ENCODE measurements at places on chromosomes 5 and 9.

- no peak for DNase-seq
Measured at GRCh38 chr9:81687521-81688261, 1.7 kb downstream of the TLE1 start.

DNA sequence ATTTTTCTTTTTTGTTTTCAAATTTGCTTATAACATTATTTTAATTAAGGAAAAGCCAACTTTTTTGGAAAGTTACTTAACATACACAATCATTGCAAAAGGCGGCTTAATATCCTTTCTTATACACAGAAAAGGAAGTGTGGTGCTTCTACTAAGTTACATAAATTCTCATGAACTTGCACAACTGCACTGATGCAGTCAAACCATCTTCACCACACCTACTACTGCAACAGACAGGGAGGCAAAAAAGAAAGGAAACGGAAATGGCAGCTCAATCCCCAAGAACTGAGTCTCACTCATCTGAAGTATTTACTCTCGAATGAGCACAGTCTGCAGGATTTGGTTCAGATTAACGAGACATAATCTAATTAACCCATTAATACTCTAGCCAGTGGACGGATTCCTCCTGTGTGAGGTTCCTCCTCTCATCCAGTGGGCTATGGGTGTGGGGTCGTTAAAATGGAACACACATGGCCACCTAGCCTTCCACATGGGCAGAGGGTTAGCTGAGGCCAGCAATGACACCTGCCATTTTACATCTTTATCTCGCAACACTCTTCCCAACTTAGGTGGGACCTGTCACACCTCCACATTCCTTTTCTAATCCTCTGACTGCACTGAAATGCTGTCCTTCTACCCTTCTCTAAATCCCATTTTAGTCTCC lies 30.0 kb downstream of the GOLM1 start:
- no peak for DNase-seq

- no peak for DNase-seq
Measured at GRCh38 chr9:98576354-98576753, 132.4 kb downstream of the GABBR2 start.

DNA sequence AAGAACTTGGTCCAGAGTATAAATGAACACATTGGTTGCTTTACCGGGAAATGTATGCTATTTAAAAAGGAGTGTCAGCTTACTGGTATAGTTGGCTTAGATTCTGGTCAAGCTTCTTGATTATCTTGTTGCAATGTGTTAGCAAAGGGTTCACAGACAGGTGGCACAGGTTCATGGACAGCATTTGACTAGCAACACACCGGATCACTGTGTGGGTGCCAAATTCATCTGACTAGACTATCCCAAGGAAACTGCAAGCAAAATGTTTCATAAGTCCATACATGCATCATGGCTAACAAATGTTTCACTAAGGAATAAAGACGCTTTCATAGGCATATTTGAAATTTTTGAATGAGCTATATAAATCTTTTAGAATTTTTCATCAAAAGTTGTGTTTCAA lies 274.1 kb downstream of the PLK2 start:
- no peak for DNase-seq

DNA sequence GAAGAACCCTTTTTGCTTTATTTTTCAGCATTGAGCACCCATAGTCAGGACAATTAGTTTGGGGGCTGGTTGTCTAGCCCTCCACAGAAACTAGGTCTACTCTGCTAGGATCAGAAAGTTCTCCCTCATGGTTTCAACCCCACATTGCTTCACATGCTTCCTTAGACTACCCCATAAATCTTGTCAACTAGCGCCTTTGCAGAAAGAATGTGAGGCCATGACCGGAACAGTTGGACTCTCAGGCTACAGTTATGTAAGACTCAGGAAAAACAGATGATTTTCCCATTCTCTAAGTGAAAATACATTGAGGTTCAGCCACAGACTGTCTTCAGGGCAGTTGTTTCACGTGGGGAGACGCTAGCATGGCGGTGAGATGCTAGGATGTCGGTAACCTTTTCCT lies 255.6 kb downstream of the NR3C1 start:
- DNase-seq: no peak

- DNase-seq: no peak
Measured at GRCh38 chr5:151601391-151601790, 10.3 kb upstream of the FAT2 start.

DNA sequence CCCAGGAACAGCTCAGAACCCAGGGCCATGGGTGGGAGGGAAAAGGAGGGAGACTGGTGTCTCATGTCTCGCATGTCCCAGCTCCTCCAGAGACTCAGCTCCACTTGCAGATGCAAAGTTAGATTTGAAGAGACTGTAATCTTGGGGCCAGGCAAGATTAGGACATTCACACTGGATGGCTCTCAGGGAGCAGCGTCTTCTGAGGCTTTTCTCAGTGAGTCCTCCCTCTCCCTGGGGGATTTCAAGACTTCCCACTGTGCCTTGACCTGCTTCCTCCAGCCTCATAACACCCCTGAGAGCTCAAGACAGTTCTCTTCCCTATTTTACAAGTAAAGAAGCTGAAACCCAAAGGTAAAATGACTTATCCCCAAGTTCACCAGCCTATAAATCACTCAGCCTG lies 10.5 kb upstream of the TCOF1 start:
- DNase-seq: no peak

- DNase-seq: no peak
Measured at GRCh38 chr5:180633283-180634177, 15.9 kb downstream of the FLT4 start.

GRCh38 chr5:2239201-2239910 lies 356.6 kb upstream of the IRX4 start:
- DNase-seq: no peak

- no peak for DNase-seq
Measured at GRCh38 chr5:129973716-129974426, 69.6 kb downstream of the CHSY3 start.

GRCh38 chr5:154199671-154200220 lies 9.2 kb downstream of the GALNT10 start:
- no peak for DNase-seq

DNA sequence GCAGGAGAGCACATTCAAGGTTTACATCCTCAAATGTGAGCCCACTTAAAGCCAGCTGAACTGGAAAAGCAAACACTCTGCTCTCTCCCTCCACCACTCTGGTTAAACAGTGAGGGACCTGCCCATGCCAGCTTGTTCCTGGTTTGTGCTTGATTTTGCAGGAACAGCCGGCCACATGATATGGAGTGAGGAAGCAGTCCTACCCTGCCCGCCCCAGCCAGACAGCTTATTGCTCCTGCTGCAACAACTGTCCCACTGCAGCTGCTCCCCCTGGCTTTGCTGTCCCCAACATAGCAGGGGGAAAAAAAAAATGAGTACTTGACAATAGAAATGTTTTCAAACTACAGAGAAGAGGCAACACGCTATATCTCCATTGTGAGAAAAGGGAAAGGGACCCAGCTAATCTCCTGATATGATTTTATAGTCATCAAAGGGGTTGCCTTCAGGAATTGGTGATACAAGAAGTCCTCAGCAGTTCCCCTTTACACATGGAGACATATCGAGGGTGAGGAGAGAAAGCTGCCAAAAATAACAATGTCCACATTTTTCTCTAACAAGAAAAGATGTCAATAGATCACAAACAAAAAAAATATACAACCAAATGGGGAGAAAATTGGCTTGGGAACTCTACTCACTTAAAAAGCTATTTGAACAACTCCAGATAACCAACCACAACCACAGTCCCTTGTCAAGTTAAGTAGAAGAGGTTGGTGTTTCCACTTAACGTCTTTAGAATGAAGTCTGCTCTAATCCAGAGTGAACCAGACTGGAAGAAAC lies 4.6 kb downstream of the MYO10 start:
- no peak for DNase-seq

DNA sequence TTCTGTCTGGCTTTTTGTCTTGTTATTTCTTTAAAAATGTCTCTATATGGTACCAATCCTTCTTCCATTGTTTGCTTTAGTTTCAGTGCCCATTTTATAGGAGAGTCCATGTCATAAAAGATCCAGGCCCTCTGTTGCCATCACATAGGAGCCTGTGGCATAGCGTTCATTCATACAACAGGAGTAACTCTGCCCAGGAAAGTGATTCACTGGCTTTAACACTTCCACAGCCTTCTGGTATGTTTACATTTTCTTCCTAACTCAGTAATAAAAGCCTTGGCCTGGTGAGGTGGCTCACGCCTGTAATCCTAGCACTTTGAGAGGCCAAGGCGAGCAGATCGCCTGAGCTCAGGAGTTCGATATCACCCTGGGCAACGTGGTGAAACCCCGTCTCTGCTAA lies 519.3 kb upstream of the PTGER4 start:
- DNase-seq: no peak

GRCh38 chr9:116436121-116436520 lies 251.0 kb upstream of the TRIM32 start:
- DNase-seq: no peak

DNA sequence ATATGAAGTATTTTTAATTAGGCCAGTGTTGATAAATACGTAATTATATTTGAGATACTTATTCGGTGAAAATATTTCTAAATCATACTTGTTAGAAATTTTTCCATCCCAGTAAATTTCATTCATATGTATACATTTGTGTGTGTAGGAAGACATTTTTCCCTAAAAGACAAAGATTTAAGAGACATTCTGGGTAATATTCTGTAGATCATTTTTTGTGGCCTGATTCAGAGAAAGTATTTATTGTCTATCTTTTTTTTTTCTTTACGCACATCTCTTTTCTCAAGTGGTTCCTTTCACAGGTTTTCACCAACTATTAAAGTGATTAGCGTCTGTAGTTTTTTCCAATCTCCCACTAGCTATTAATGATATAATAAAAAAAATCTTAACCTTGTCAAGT lies 224.1 kb downstream of the MEF2C start:
- DNase-seq: no peak

GRCh38 chr5:72662305-72662704 lies 154.2 kb upstream of the TNPO1 start:
- DNase-seq: no peak

DNA sequence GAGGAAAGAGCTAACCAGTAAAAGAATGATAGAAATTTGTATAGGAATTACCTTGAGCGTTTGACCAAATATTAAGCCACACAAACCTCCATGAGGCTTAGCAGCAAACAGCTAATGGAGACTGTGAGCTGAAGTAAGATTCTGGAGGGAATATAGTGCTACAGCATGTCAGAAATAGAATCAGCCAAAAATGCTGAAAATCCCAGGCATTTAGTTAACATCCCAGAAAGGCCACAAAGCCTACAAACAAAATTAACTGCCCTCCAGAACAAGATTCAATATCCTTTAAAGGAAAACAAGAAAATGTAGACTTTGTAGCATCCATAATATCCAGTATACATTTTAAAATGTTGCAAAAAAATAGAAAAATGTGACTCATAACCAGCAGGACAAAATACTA lies 257.8 kb upstream of the TUSC1 start:
- DNase-seq: no peak

DNA sequence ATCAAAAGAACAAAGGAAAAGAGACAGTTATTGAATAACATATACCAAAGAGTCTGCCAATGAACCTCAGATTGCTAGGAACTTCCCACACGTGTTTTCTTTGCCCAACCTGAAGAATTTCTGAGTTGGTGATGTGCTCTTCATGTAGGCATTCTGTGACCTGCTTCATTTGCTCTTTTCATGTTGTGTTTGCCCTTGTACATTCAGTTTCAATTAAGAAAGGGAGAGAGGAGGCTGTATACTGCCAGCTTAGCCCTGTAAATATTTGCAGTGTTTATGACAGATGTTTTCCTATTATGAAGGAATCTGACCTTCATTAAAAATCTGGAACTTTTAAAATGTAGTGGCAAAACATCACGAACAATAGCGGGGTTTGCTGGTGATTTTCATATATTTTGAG lies 168.5 kb downstream of the GAS1 start:
- DNase-seq: no peak

DNA sequence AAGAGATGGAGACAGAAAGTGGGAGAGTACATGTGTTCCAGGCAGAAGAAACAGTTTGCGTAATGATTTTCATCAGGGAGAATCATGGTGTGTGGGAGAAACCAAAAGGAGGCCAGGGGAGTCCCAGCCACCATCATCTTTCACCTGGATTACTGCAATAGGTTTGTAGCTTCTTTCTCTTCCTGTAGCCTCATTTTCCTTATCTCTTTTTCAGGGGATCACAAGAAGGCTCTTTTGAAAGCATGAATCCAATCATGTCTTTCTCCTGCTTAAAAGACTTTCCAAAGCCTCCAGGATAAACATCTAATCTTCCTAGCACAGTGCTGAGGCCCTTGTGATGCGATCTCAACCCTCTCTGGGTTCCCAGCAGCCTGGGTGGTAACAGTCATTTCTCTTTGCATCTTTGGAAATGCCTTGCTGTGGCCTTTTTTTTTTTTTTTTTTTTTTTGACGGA lies 10.3 kb upstream of the GPBP1 start:
- DNase-seq: no peak

- no peak for DNase-seq
Measured at GRCh38 chr5:139495638-139496435, 13.3 kb upstream of the STING1 start.

DNA sequence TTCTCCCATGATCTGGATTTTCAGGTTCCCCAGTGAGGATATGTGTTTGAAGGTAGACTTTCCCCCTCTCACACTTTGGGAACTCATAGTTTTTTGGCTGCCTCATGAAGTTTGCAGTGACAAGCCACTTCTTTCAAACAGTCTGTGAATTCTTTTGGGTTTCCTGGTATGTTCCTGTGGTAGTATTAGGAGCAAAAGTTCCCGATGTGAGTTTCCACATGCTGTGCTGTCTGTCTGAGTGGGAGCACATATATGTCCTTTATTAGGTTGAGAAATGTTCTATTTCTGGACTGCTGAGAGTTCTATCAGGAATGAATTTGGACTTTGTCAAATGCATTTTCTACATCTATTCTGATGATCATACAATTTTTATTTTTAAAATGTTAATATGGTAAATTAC lies 273.2 kb upstream of the TARS1 start:
- no peak for DNase-seq

DNA sequence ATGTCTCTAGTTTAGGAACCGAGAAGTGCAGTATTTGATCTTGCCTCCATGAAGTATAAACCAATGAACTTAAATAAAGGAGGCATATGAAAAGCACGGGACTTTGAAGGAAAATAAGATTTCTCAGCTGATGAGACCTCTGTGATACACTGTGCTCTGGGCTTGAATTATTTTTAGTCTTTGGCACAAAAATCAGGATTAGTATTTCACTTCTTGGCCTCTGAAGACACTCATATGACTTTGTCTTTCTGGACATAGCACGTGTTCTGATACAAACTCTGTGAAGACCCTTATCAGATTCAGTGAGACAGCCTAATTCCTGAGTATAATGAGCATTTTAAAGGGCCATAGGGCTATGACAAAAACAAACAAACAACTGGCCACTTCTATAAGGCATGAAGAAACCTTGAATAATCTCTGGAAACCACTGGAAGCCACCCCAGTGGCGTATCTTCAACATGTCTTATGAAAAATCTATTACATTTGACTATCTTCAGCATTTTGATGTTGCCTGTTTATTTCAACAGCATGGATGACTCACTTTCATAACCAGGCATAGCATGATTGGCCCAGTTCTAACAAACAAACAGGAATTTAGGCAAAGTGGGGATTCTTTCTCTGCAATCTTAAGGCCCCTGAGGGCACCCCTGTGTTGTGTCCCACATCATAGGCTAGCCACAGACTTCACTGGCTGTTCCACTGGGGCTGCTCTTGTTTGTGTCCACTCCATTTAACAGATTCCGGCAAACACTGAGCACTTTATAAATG lies 90.3 kb upstream of the ZNF462 start:
- DNase-seq: no peak

Data from activated CD8-positive, alpha-beta memory T cell treated with anti-CD3 and anti-CD28 coated beads for 48 hours (primary cell).